ENCODE measurements at places on chromosomes 6 and 20.
A peak's percentile ranks its signal among the peaks of the same experiment; 100 is the strongest.

GRCh38 chr6:80280262-80281010 is 174.0 kb downstream of the BCKDHB start:
- DNase-seq = no peak

DNA sequence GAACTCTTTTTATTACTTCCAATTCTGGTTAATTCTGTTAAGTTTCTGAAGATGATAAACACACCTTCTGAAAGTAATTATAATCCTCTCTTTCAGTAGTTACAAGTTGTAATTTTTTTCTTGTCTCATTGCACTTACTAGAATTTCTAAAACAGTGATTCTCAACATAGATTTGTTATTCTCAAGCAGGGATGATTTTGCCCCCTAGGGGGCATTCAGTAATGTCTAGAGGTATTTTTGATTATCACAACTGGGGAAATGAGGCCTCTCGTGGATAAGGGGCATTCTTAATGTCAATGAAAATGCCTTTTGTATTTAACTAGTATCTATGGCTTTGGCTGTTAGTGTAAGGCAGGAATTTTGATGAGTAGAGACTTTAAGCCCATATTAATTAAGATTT is 39.4 kb upstream of the MAFB start:
- DNase-seq = no peak

DNA sequence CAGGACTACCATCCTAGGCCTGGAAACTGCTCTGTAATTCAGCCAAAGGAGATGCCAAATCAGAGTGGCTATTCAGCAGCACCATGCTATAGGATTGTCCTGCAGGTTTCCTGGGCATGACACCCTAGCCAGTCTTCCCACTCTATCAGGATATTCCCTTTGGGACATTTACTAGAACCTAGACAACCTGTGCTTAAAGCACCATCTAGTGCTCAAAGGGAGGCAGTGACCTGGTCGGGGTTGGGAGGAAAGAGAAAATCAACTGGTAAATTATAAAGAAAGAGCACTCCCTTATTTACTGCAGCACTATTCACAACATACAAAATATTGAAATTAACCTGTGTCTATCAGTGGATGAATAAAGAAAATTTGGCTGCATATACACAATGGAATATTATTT is 67.2 kb upstream of the SMLR1 start:
- peak; percentile 25 for DNase-seq

DNA sequence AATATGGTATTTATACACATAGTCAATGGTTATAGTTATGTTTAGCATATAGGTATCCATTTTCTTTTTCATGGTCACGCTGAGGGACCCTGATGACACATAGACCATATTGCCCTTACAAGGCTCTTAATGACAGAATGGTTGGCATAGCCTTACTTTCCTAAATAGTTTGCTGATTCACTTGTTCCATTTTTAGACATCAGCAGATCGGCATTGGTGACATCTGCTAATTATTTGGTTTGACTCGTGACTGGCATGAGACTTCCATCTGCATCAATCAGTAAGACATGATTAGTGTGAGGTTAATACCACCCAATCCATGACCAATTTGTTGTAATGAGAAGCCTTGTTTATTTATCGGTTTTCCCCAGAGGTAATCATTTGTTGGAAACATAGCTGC is 309.7 kb downstream of the ALDH8A1 start:
- DNase-seq = no peak
